ENCODE measurements at places on chromosomes 7 and 10. TPM values are rescaled to one million over a fixed set of nuclear protein-coding genes. Genes with fewer than 3 reads are reported as not detected.

DNA sequence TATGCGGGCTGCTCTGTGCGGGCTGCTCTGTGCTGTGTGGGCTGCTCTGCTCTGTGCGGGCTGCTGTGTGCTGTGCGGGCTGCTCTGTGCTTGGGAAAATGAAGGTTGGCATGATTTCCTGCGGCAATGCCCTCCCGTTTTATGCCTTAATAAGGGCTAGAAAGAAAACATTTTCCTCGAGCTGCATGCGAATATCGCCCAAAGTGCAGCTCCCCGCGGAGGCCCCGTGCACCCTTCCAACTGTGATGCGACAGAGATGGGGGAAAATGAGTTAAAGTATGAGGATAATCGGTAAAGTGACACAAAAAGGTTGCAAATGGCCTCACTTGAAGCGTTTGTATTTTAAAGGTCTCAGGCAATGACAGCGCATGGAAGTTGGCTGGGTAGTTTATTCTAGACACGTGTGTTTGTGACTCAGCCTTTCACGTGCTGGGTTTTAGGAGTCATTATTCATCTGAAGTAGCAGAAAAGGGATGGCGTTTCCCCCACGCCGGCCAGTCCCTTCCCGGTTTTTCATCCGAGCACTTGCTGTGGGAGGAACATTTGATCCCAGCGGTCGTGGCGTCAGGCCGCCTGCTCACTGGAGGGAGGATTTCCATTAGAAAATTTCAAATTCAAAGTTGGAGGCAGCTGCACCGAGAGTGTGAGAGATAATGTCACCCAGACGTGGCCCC lies 220.7 kb downstream of the ADARB2 start:
- peaks cover 29% of the 10 kb centered on the region for H3K27me3 ChIP-seq
- H3K4me1 ChIP-seq: peaks cover 6% of the 10 kb centered on the region
- no peak for ATAC-seq
- H3K4me3 ChIP-seq: no peak overlapping the region
- no peak overlapping the region for H3K27ac ChIP-seq
- H3K36me3 ChIP-seq: no peaks in the 10 kb centered on the region

DNA sequence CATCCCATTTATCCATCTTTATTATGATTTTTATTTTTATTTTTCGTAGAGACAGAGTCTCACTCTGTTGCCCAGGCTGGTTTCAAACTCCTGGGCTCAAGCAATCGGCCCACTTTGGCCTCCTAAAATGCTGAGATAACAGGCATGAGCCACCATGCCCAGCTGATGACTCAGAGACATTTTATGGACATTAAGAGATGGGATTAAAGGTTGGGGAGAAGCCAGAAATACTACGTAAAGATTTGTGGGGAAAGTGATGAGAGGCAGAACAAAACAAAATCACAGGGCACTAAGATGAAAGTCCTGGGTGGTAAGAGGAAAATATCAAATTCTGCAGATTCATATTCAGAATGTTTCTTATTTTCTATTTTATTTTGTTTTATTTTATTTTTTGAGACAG lies 7.6 kb downstream of the WNT8B start:
- H3K4me3 ChIP-seq: no peak overlapping the region
- no peak overlapping the region for H3K27ac ChIP-seq
- no peak for ATAC-seq

SPDYE8 gene
- not detected for total RNA-seq

AKR1C3 gene
- 32.2 TPM for total RNA-seq

ANKRD16 gene
- total RNA-seq: 3.3 TPM

GRCh38 chr10:102342958-102343357 lies 52.5 kb upstream of the NFKB2 start:
- no peak overlapping the region for H3K4me3 ChIP-seq
- ATAC-seq: no peak
- no peak overlapping the region for H3K27ac ChIP-seq
- H3K27me3 ChIP-seq: no peaks in the 10 kb centered on the region
- peaks cover 8% of the 10 kb centered on the region for H3K4me1 ChIP-seq
- H3K36me3 ChIP-seq: no peaks in the 10 kb centered on the region

OPN1SW gene
- total RNA-seq: not detected

DNA sequence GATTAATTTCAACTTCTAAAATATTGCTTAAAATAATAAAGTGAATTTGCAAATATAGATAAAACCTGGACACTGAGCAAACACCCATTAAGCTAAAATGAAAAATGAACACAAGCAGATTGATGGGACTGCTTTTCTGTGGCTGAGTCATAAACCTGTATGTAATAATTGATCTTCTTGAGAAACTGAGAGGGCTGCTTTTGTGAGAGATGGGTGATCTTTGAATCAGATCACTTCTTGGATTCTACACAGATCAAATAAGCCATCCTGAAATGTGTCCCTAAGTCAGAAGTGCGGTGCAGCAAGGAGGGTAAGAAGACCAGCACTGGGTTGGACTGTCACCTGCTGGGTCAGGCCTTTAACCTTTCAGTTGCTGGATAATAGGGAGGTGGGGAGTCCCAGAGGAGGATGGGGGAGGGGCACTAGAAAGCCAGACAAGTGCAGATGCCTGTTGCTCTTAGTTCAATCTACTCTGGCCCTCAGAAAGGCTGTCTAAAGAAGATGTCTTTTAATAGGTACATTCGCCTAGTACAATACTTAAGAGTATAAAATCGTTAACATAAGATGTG lies 178.2 kb upstream of the NAMPT start:
- no peak overlapping the region for H3K4me3 ChIP-seq
- no peaks in the 10 kb centered on the region for H3K36me3 ChIP-seq
- H3K4me1 ChIP-seq: no peaks in the 10 kb centered on the region
- ATAC-seq: no peak

DNA sequence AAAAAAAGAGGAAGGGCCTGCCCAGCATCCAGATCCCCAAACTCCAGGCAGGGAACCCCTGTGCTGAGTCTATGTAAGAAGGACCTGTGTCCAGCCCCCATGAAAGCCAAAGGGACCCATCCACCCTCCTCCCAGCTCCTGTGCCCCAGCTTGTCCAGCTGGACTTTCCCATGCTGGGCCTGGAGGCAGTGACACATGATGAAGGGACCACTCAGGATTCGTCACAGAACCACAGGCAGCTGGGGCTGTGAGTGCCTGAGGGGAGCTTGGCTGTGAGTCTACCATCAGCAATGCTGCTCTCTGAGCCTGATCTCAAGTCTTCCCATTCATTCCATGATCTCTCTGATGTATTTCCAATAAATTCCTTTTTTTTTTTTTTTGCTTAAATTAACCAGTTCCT lies 36.2 kb upstream of the MNX1 start:
- H3K27ac ChIP-seq: no peak overlapping the region
- peaks cover 47% of the 10 kb centered on the region for H3K27me3 ChIP-seq
- H3K4me1 ChIP-seq: no peaks in the 10 kb centered on the region
- no peak for ATAC-seq

SFRP4 gene
- 11.0 TPM for total RNA-seq

OR9A2 gene
- not detected for total RNA-seq

Data from gastroesophageal sphincter (tissue), 4 donors.